ENCODE measurements at places on chromosomes 2 and 18.

DNA sequence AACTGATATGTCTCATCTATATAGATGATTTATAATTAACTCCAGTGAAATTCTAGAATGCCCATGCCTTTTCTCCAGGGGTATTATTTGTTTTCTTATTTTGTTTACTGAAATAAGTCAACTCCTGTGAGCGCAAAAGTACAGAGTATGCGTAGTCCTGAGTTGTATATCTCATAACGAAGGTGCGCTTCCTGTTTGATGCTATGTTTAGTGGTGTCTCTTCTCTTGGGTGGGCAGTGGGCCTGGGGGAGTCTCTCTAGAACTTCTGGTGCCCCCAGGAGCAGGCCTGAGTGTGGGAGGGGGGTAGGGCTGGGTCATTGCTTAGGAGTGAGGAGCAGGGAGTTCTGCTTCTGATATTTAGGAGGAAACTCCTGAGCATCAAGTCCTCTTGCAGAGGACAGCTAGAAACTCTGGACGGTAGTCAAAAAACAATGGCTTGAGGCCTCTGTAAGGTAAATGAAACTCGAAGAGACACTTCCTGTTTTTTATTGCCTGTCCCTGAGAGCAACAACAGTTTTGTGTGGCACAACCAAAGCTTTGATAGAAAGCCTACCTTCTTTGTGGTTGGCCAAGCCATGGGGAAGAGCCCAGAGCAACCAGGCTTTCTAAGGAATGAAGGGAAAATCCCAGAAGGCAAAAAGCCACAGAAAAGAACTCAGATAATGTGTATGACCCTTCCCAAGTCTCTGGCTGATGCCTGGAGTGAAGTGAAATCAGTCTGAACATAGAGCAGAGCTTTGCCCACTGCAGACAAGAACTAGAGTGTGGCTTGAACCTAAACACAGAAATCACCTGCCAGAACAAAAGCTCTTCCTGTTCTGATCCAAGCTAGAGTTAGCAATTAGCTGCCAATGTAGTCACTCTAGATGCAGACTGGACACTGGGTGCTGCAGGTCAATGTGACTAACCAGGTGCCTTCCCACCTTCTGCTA lies 8.5 kb upstream of the SP140L start:
- no peak for DNase-seq

GRCh38 chr2:60414495-60415138 lies 138.8 kb downstream of the BCL11A start:
- DNase-seq = no peak

DNA sequence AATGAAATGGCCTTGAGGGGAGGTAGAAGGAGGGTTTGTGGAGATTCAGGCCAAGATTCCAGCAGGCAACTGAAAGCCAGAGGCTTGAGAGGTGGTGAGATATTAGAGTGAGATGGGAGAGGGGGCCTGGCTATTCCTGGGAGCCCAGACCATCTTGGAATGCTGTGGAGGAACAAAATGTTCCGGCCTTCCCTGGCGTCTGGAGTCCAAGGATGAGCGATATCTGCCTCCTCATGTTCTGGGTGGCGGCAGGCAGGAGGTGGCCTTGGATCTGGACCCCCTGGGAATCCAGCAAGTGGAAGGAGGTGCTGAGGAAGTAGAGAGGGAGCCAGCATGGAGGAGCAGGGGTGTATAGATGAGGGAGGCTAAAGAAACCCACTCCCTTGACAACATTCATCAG lies 335.9 kb downstream of the CYP26B1 start:
- no peak for DNase-seq

- no peak for DNase-seq
Measured at GRCh38 chr2:232026910-232027309, 65.4 kb downstream of the DIS3L2 start.

DNA sequence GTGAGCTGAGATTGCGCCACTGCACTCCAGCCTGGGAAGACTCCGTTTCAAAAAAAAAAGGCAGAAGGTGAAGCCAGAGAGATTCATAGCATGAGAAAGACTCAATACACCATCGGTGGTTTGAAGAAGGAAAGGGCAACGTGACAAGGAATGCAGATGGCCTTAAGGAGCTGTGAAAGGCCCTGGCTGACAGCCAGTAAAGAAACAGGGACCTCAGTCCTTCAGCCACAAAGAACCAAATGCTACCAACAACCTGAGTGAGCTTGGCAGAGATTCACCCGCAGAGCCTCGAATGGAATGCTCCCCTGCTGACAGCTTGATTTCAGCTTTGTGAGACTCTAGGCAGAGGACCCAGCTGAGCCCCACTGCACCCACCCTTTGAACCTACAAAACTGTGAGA lies 154.9 kb upstream of the NDUFV2 start:
- DNase-seq = no peak

DNA sequence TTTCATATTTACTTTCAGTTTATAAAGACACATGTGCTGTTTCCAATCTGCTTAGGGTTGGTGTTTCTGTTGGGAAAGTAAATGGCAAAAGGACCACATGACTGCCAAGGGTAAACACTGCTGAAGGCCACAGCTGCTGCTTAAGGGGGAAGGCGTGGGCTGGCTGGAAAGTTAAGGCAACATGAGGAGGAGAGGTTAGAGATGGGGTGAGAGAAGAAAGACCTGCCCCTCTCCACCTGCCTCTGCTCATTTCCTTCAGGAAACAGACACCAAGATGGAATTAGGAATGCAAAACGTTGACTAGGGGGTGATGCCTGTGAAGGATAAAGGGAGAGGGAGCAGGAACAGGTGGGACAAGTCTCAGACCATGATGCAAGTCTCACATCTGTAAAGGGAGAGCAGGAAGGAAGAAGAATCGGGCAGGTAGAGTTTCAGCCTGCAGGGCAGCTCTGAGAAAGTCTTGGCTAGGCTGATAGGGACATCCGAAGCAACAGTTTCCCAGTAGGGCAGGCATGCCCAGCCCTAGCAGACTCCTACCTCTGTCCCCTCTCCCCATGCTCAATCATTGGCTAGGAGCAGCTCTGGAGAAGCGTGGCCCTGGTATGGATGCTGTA lies 86.0 kb downstream of the CDC42EP3 start:
- DNase-seq = no peak

- no peak for DNase-seq
Measured at GRCh38 chr2:169086893-169087467, 17.6 kb downstream of the DHRS9 start.

- DNase-seq = peak; percentile 44
Measured at GRCh38 chr2:55232863-55233657, 572 bp downstream of the RPS27A start.

GRCh38 chr2:133568172-133568571 lies at the start of gene NCKAP5:
NCKAP5 (minus strand) TSS chr2:133568463; CDS start chr2:133517526, 50,937 bp downstream.
- DNase-seq = no peak

DNA sequence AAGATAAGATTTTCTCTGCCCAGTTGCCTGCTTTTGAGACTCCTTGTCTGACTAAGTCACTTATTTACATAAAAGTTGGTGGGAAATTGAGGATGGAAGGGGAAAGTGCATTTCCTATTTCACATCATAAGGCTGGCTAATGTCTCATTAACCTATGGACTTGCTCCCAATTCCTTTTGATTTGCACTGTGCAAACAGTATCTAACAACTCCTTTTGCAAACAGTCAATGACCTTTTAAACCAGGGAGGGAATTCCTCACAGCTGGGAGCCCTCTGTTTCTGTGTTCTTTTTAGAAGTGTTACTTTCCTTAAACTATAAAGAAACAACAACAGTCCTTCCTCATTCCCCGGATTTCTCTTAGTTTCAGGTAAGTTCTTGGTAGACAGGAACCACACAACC lies 272.8 kb downstream of the RND3 start:
- no peak for DNase-seq

DNA sequence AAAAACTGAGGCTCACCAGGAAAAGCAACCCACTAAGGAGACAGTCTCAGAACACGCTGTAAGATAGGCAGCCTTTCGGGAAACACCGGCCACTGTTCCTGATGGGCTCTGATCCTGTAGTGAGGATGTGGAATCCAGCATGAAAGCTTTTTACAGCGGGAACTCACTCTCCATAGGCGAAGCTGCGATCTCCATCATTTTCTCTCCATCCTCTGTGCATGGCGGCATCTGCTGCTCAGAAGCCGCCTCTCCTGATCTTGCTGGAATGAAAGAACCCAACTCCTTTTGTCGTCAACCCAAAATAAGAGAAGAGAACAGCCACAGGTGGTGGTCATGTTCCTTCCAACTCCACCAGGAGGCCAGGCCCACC lies 49.9 kb downstream of the TMEM18 start:
- no peak for DNase-seq

DNA sequence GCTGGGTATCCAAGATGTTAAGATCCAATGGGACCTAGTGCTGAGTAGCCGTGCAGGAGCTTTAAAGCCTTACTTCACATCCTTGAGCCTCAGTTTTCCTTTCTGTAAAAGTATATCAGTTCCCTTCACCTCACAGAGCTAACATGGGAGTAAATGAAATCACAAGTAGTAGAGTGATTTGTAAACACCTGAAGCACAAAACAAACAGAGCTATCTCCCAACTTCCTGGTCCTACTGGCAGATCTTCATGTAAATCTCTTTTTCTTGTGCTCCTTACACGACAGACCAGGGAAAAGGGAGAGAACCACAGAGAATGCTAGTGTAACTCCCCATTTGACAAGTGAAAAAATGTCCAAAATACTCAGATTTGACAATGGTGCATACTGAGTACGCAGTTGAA lies 17.3 kb downstream of the CCDC93 start:
- no peak for DNase-seq

DNA sequence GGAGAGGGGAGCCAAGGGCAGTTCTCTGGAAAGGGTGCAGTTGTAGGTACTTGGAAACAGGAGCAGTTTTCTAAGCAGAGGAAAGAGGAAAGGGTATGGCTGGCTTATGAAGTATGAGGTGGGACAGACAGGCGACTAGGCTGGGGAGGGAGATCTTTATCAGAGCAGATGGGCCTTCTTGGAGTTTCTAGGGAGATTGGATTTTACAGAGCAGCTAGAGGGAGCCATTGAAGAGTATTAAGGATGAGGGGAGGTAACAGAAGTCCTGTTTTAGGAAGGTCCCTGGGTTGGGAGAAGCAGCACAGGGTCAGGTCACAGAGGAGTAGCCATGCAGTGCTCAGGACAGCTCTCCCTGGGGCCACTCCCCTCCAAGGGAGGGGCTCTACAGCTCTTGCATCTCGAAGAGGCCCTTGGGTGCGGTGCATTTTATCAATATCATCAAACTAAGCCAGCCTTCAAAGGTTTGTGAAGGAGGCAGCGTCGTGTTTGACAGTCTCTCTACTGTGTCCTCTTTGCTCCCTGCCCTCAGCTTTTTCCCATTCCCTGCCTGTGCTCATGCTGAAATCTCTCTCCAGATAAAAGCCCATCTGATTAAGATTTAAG lies 154.3 kb downstream of the SETBP1 start:
- DNase-seq = no peak

- no peak for DNase-seq
Measured at GRCh38 chr2:214587442-214587841, 176.6 kb downstream of the VWC2L start.

DNA sequence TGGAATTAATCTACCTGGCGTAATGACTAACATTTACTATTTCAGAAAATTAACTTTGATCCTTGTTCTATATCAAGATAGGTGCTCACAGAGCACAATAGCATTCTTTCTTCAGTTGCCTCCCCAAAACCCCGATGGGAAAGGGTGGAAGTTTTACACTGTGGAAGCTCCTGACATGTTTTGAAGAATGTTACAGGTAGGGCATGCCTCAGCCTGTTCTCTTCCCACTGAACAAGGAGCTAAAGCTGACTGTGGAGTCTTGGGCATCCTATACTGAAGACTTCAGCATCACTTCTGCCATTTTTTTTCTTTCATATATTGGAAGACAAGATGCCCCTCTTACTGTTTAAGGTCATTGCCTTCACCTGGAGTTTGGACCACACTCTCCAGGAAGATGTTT lies 211.2 kb downstream of the SPP2 start:
- DNase-seq = no peak

- no peak for DNase-seq
Measured at GRCh38 chr2:77521931-77522470, at the start of gene LRRTM4. LRRTM4 (minus strand) TSS chr2:77522376.

DNA sequence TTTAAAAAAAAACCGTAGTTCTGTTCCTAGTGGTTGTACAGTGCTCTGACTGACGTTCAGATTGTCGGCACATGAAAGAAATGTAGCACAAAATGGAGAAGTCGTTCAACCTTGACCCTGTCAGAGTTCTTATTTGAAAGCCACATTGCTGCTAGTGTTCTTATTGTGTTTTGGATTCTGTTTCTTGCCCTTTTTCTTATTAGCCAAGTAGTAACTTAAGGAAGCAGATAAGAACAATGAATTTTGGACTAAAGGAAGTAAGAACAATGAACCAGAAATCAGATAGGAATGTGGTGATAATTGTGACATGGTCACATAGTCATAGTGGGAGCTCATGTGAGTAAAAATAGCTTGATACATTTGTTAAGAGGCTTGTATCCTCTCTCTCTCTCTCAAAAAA lies 45.9 kb downstream of the RPIA start:
- no peak for DNase-seq

DNA sequence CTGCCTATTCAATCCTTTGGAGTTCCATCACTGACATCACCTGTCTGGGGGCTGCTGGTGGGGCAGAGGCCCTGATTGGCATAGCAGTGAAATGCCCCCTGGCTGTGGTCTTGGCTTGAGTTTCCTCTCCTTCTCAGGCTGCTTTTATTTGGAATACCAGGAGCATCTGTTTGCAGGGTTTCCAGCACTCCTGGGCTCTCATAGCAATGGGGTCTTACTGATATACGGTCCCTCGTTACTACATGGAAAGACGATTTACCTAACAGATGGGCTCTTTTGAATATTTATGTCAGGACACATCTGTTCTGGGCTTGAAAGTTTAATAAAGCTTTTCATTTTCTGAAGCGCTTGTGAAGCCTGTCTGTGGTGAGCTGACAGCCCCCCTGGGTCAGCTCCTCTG lies 230.3 kb downstream of the SLC4A3 start:
- no peak for DNase-seq

DNA sequence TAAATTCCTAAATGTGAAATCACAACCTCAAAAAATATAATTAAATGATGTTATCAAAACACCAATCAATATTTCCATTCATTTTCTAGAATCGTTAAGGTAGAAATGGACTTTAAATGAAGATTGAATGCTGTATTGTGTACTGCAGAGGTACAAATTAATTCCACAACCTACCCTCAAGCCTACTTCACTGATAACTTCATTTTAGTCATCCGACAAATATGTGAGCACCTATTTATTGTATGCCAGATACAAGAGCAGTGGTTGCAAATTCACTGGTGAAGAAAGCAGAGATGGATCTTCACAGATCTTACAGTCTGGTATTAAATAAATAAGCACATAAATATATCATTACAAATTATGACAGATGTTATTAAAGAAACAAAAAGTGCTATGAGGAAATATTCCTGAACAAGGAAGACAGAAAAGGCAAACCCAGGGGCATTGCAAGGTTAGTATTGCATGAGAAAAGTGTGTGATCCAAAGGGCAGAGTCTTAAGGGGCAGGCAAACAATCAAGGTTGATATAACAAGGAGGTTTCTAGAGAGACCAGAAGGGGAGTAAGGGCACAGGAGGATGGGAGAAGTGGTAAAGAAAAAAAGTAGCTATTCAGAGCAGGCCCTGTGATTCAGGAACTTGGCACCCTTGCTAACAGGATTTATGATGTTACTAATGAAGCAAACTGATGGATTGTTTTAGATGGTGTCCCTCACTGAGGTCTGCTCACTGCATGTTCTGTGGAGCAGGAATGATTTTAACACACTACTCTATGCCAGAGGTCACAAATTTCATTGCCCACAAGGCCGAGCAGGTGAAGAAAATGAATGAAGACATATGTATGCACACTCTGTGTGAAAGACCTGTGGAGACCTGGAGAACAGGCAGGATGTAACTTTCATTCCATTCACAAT lies 128.0 kb upstream of the CCDC150 start:
- no peak for DNase-seq
